ENCODE measurements at places on chromosomes 4 and X.

DNA sequence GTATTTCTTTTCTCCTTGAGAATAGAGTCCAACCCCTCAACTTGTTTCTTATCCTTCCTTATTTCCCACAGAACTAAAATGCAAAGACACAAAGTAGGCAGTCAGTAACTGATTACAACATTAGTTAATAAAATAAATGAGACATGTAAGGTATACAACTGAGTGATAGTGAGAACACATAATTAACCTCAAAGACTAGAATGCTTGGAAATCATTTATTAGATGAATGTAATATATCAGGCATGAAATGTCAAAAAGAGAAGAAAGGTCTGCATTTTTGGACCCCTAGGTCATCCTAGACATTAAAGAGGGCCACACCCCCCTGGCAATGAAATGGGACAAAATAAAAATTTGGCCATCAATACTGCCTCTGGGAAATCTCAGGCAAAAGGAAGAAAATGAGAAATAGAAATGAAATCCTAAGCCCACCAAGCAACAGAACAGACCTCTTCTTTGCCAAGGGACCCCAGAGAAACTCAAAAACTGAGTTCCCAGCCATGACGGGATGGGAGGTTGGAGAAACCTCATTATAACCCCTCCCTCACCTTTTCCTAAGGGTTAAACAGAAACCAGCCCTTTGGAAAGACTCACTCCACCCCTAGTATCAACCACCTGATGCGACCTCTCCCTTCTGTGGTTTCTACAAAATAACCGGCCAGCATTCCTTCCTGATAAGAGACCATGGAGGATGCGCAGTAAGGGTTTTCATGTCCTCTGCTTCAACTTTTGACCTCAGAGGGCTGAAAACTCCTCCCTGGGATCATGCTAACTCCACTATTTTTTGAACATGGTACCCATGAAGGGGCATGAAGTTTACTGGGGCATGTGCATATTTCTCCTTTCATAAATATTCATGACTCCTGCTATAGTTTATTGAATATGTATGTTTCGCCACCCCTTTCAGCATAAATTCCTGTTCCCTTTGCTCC is 90.0 kb upstream of the EXOC1L start:
- DNase-seq, result no peak

DNA sequence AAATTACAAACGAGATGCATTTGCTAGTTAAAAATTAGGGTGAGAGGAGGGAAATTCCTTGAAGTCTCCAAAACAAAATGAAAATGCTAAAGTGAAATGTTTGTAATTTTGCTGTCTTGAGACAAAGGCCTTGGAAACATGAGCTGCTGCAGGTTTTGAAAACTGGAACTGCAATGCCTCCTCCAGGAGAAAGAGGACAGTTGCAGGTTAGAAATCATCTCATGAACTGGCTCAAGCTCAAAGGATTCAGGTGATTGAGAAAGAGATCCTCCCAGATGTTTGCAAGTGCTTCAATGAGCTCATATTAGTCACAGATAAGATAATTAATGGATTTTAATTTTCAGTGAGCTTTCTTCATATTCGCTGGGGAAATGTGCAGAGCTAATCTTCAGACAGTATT is 32.4 kb downstream of the SMPX start:
- DNase-seq, result no peak

- DNase-seq, result no peak
Observed at GRCh38 chr4:41448934-41449333, 89.0 kb upstream of the LIMCH1 start.

- DNase-seq, result no peak
Observed at GRCh38 chr4:130053723-130054122, 957.8 kb downstream of the C4orf33 start.

GRCh38 chr4:145452447-145453162 is 29.0 kb upstream of the SMAD1 start:
- no peak for DNase-seq

DNA sequence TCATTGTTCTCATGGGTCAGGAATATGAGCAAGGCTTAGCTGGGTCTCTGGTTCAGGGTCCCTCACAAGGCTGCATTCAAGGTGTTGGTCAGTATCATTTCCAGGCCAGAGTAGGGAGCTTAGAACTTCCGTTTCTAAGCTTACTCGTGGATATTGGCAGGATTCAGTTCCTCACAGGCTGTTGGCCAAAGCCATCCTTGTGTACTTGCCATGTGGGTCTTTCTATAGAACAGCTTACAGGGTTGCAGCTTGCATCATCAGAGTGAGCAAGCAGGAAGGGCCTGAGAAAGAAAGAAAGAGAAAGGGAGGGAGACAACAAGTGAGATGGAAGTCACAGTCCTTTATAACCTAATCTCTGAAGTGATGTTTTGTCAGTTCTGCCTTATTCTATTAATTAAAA is 5.1 kb upstream of the LIMCH1 start:
- DNase-seq, result no peak

DNA sequence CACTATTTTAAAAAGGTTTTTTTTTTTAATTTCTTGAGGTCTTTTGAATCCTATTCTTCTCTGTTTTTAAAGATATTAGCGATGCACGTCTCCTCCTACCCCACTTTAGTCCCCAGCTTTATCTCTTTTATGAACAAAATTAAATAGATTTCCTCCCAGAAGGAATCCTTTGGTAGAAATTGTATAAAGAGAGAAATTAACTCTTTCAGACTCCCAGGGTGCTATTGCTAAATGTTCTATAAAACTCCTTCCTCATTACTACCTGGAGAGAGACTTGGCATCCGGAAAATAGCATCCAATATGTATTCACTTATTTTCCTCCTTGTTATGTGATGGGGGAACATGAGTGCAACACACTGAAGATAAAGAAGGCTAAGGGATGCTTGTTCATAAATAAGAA is 16.5 kb upstream of the PACRGL start:
- DNase-seq, result no peak

DNA sequence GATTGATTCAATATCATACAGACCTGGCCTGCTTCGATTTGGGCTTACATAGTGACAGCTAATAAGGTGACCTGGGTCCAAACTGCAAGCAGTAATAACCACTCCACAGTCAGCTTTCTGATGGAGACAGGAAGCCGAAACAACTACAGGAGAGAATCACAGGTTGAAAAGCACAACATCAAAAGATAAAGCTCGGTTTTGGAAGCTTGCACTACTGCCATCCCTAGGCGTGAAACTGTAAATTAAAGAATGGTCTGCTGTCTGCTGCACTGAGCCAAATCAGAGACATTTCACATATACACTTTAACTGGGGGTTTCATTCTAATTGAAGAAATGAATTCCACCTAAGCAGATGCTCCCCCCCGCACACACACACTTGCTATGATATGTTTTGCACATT is 116.3 kb downstream of the DHX15 start:
- no peak for DNase-seq

- no peak for DNase-seq
Observed at GRCh38 chr4:71303850-71304249, 35.0 kb upstream of the SLC4A4 start.

GRCh38 chr4:100826067-100826466 is 308.2 kb upstream of the EMCN start:
- peak; percentile 53 for DNase-seq

- DNase-seq, result no peak
Observed at GRCh38 chr4:81436096-81436495, 35.6 kb downstream of the RASGEF1B start.

GRCh38 chr4:2482693-2483092 is 13.8 kb downstream of the RNF4 start:
- peak; percentile 67 for DNase-seq

GRCh38 chr4:13396161-13396560 is 88.0 kb downstream of the RAB28 start:
- DNase-seq, result no peak

DNA sequence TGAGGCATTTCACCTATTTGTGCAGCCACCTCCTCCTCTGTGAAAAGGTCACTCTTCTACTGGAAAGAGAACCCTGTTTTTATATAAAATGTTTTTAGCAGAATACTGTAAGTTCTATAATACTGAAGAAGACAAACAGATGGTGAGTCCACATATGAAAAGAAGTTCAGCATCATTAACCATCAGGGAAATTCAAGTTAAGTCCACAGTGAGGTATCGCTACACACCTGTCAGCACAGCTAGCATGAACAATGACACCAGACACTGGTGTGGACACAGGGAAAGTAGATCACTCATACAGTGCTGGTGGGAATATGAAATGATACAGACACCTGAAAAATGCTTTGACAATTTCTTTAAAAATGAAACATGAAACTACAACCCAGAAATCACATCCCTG is 133.0 kb downstream of the MAD2L1 start:
- DNase-seq, result no peak

DNA sequence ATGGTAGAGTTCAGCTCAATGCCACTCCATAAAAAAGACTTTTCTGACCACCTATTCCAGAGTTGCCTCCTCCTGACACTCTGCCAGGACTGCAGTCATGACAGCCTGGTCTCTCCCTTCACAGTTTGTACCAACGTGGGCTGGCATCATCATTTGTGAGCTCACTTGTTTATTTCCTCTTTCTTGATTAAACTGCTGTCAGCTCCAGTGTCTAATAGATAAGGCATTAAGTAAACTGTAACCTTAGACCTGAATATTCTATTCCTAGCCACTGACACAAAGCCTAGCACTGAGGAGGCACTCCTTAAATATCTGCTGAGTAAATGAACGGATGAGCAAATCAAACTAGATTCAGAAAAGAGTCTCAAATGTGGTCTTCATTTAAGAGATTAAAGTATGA is 48.7 kb downstream of the DDX60 start:
- DNase-seq, result no peak

DNA sequence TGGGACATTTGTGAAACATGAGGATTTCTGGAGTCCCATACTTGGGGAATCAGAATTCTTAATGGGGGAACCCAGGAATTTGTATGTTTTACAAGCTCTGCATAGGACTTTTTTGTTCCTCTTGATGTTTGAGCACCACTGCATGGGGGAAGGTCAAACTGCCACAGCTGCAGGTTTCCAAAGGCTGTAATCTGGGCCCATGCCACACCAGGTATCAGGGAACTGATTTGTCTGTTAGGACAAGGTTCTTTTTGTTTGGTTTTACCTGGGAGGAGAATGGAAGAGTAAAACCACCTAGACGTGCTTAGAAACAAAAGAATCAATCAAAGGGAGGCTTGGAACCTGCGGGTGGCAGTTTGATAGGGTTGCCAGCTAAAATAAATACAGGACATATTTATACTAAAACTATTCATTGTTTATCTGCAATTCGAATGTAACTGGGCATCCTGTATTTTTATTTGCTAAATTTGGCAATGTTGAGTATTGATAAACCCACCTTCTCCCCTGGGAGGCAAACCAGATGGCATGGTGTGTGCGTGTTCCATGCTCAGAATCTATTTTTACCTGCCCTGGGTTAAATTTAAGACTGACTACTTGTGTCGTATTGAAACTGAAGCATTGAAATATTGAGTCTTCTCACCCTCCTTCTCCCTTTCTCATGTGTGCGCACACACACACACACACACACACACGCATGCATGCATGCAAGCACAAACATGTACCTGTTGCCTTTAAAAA is 63.7 kb downstream of the TMEM164 start:
- DNase-seq, result no peak
